ENCODE measurements at places on chromosomes 16 and 17.

- no peak for DNase-seq
These were observed 99.2 kb upstream of the ZNF750 start for GRCh38 chr17:82938873-82939620.

- DNase-seq, result peak; percentile 66
These were observed 68.1 kb upstream of the IRX5 start for GRCh38 chr16:54862529-54862928.

GRCh38 chr16:50761267-50761666 is 19.4 kb downstream of the CYLD start:
- DNase-seq, result no peak

GRCh38 chr16:86040496-86040895 is 141.5 kb downstream of the IRF8 start:
- no peak for DNase-seq

DNA sequence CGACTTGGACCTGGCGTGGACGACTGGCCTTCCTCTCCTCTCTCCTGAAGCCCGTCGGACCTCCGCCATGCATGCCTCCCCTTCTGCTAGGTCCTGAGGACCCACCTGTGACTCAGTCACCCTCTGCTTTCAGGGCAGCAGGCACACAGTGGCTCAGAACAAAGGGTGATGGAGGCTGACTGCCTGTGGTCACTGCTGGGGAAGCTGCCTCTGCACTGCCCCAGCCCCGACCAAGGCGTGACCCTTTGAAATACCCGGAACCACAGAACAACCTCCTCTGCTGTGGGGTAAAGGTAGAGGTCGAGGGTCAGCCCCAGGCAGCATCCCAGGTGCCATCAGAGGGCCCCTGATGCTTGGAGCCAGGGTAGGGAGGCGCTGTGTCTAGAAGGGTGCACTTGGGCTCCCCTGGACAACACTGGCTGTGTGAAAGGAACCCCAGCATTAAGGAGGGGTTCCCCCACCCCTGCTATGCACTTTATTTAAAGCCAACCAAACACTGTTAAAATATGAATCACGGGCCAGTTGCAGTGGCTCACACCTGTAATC is 12.5 kb upstream of the SLC4A1 start:
- DNase-seq, result no peak

DNA sequence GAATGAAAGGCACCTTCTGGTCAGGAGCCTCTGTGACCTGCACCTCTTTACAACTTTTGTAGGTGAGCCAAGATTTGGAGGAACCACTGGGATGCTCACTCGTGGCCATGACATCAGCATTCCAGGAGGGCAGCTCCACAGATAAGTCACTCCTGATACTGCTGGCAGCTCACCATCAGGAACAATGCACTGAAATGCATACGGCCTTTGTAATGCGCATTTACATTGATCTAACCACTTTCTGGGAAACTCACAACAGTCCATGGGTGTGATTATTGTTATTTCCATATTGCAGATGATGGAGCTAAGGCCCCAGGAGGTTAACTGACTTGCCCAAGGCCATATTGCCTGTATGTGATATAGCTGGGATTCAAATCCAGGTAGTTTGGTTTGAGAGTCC is 34.3 kb upstream of the PMFBP1 start:
- no peak for DNase-seq

DNA sequence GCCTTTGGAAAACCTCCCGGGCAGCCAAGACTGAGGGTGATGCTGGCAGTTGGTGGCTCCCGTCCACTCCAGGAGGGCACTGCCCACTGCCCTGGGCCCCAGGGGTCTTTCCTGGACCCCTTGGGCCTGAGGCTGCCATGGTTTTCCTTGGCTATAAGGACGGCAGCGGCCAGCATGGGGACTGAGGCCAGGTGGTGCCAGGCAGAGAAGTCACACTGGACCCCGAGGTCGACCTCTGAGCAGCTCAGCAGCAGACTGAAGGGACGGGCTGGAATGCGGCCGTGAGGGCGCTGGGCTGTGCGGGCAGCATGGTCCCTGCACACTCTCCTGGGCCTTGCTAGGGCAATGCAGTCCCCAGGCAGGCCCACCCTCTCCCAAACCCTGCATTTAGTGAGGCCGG is 55.6 kb upstream of the GNG13 start:
- DNase-seq, result no peak

DNA sequence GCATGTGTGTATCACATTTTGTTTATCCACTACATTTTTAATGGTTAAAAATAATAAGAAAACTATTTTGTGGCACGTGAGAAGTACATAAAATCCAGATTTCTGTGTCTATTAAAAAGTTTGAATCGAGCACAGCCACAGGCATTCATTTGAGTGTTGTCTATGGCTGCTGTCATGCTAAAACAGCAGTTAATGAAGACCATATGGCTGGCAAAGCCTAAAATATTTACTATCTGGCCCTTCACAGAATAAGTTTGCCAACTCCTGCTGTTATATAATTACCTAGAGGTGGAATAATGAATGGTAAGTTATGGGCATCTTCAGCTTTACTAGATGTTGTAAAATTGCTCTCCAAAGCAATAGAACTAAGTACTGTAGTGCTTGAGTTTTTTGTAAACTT is 30.5 kb downstream of the TMEM98 start:
- no peak for DNase-seq

DNA sequence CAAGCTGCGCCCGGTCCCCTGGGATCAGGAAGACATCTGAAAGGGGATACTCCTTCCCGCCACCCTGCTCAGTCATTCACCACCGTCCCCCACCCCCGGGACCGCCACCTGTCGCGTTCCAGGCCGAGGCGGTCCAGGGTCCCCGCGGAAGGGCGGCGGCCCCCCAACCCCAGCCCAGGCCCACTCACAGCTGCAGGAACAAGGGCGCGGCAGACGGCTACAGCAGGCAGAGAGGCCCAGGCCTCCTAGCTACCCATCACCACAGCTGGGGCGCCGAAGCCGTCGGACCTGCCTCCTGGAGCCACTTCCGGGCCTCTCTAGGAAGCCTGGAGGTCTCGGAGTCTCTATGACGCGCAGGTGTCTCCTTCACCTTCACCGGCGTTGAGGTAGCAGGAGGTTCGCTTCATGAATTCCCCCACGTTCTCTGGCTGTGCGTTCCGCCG is at the start of gene SDR42E1:
Gene SDR42E1, minus strand, starts transcription at position 272 of the 443 bp plus-strand sequence. CDS start 10,612 bp downstream, outside the sequence.
- no peak for DNase-seq

DNA sequence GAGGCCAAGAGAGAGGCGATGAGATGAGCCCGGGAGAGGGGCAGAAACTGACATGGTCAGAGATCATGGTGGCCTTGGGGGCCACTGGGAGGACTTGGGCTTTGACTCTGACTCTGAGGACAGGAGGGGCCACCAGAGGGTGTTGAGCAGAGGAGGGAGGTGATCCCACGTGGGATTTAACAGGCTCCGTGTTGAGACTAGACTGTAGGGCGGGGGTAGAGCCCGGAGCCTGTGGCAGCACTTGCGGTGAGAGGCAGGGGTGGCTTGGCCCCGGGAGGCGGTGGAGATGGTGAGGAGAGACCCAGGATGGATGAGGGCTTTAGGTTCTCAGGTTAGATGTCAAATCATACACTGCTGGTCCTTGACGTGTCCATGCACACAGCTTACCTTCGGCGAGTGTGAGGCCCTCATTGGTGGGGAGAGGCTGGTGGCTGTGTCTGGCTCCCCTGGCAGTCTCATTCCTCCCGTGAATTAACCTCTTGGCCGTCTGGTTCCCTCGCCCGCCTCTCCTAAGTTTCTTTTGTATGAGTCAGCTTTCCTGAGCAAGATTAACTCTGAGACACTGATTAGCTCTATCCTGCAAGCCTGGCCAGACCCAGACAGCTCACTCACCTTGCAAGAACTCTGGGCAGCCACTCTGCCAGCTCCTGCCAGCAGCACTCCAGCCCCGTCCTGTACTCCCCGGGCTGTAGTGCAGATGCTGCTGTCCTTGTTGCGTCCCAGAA is 39.7 kb downstream of the VPS35L start:
- DNase-seq, result no peak

DNA sequence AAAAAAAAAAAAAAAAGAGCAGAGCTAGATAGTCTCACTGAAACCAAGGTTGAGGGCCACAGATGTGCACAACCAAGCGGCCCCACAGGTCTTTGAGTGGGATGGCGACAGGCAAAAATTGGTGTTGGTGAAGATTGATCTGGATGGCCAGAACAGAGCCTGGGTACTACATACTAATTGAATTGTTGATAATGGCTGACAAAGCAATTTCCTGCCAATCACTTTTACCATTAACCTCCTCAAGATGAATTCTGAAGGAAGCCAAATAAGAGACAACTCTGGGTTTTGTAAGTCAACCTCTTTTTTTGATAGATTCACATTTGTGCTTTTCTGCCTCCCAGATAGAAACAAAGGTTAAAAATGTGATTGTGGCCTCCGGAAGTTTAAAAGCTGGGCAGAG is 19.4 kb upstream of the HS3ST3B1 start:
- DNase-seq, result no peak

- DNase-seq, result no peak
These were observed 1.1 kb downstream of the KATNIP start for GRCh38 chr16:27551036-27551435.

GRCh38 chr17:36869856-36870719 is 67.2 kb upstream of the LHX1 start:
- no peak for DNase-seq

DNA sequence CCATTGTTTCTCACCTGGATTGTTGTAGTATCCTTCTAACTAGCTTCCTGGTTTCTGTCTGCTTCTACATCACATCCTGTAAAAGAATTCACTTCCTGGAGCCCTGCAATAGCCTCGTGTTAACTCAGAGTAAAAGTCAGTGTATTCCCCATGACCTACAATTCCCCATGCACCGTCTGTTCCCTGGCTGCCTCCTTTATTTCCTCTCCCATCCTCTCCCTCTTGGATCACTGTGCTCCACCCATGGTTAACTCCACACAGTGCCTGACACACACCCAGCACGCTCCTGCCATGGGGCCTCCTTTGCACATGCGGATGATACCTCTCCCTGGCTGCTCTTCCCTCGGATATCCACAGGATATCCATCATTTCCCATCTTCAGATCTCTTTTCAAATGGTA is 301.4 kb upstream of the IRX3 start:
- no peak for DNase-seq

GRCh38 chr17:44130693-44131349 is 7.4 kb upstream of the HDAC5 start:
- no peak for DNase-seq

DNA sequence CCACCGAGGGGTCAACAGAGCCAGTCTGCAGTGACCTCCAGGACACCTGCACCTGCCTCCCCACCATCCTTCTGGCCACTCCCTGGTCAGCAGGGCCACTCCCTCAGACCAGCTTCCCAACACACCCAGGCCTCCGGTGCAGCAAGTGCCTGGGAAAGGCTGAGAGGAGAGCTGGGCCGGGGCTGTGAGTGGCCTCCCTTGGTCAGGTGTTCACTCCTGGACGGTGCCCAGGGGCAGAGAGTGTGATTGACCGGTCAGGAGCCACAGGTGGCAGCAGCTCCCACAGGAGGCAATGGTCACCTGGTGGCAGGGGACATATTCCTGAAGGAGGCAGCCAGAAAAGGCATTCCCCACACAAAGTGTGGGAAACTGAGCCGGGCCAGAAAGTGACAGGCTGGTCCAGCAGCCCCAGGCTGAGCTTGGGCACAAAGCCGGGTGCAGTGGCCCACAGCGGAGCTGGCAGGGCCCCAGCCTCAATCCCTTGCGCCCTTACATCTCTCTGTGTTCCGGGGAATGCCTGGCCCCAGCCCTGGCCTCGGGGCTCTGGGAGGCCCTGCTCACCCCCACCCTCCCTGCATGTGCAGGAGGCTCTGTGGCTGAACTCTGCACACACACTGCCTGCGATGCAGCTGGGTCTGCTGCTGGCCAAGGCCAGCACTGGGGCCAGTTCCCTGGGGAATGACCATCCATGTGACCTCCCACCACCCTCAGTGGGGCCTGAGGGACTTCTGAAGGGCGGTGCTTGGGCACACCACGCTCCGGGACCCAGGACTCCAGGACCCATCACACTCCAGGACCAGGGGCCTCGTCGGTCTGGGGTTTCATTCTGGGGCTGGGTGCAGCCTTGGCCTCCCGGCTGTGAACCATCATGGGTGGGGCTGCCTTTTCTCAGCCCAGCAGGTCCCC is 1.2 kb upstream of the C17orf99 start:
- DNase-seq, result no peak

- no peak for DNase-seq
These were observed 14.9 kb downstream of the MYO1D start for GRCh38 chr17:32861981-32862380.

Data from retina (tissue), 1 donor.